Stimulated activated CD8-positive, alpha-beta memory T cell treated with anti-CD3 and anti-CD28 coated beads, Interleukin-2, amount 100 ng/mL, for 1 hour (primary cell): ENCODE measurements at places on chromosomes 6 and 20.

DNA sequence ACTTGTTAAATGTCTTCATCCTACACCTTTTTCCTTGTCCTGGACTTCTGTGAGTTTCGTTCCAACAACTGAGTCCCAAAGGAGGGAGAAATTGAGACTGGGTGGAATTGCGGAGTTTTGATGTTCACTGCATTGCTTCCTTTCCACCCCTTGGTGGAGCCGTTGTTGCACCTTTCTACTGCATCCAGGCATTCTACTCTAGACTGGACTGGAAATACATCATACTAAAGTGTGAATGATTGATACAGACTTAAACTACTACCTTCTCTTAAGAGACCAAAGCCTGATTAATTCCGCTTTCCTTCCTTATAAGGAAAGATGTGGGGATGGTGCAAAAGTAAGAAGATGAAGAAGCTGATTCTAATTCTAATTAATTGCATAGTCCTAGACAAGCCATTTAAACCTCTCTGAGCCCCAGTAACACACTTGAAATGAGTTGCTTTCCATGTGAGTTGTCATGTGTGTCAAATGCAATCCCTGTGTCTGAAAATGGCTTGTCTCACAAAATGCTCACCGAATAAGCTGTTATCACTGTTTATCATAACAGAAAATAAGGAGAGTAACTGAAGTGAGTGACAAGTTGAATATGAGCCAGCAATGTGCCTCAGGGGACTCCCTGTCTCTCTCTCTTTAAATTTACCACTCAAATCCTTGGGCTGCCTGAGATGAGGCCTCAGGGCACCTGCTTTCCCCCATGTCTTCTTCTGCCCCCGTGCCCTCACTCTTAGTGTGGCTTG lies 338.3 kb upstream of the CHD6 start:
- no peak for DNase-seq

- no peak for DNase-seq
Measured at GRCh38 chr6:45830441-45831139, 185.1 kb downstream of the CLIC5 start.

GRCh38 chr6:110781522-110782214 lies 33.6 kb downstream of the CDK19 start:
- no peak for DNase-seq

DNA sequence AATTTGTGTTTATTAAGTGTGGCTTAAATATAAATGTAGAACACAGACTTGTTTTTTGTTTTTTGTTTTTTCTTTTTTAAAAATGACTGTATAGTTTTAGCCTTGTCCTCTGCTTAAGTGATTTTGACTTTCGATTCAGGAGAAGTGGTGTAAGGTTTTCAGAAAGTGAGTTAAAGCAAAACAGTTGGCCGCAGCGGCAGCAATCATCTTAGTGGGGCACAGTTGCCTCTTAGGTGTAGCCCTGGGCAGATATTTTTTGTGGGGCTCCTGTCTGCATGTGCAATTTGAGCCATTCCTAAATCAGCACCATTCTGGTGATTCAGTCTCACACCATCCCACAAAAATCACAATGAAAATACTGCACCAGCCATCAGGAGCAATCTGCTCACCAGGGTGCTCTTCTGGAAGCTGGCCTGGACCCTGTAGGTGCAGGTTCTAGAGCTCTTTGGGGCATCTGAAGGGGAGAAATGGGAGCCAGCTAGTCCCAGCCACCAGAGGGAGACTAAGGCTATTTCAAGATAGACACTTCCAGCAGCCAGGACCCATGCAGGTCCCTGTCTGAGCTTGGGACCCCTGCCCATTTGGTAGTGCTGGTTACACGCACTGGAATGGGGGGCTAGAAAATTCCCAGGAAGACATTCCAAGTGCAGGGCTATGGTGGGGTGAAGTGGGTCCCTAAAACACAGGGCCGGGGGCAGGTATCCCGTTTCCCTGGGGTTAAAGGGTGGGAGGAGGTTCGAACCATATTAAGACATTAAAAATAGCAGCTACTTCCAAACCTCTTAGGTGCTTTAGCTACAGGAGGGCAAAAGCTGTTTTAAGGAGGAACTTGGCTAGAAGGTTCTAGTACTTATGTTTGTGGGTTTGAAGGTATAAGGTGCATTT lies 156.6 kb downstream of the NFATC2 start:
- DNase-seq = no peak

- no peak for DNase-seq
Measured at GRCh38 chr6:112618849-112619248, 271.7 kb downstream of the RFPL4B start.

DNA sequence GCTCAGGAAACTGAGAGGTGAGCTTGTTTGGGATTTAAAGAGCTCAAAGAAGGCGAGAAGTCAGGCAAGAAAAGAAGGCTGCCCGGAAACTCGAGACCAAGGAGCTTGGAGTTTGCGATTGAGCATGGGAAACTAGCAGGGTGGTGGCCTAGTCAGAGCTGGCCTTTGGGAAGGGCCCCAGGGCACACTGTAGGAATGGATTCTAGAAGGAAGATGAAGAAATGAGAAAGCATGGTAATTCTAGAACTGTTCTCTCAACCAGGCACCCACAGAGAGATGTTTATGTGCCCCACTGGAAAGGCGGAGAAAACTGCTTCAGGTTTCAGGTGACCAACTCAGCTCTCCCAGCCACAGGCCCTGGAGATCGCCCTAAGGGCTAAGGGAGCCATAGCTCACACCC lies 126.2 kb downstream of the FOXO3 start:
- DNase-seq = no peak

DNA sequence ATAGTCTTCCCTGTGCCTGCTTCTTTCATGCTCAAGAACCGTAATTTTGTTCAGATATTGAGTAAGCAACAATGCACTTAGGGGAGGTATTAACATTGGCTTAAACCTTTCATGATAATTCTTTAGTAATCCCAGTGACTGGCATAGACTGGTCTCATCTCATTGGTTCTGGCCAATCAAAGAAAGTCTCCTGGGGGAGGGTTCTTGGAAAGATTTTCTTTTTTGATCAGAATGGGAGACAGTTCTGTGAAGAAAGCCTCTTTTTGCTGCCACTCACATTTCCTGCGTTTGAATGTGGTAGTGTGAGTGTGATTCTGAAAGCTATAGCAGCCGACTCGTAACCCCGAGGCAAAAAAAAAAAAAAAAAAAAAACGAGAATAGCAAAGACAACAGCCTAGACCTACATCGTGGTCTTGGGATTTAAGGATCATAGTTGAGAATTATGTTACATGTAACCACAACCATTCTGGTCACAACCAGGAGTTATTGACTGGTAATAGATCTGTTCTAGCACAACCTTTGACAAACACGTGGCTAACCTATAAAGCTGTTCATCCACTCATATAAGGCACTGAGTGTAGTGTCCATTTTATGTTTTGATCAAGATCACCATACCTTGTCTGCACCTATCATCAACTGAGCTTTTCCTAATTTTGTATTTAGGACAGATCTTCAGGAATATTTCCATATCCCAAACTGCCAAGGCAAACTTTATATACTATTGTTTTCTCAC lies 15.1 kb upstream of the TMEM217 start:
- no peak for DNase-seq
